ENCODE measurements at places on chromosomes 11 and 22.

DNA sequence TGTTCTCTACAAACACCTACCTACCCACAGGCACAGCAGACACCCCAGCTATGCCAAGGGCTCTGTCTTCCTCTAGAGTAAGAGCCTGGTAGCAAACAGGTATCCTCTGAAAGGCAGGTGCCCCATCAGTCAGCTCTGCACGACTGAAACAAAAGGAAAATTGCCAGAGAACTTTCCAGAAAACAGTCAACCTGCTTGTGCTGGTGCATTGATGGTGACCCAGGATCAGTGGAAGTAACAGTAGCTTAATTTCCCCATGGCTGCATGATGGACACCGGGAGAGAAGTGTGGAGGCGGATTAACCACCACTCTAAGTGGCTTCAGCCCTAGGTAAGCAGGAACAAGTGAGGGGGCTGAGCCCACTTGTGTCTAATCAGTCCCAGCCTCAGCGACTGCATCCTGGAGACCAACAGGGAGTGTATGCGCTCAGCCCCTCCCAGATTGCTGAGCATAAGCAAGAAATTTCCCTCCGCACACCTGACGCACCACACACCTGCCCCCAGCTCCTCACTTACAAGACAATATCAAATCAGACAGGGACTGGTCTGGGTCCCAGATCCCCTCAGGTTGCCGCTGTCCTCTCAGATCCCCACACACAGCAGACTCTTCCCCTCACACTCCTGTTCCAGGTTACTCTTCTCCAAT lies 70.7 kb upstream of the IGLL5 start:
- DNase-seq: no peak
- H3K27me3 ChIP-seq: no peaks in the 10 kb centered on the region
- H3K27ac ChIP-seq: peak overlapping the region; percentile 82
- peak overlapping the region; percentile 10 for H3K4me3 ChIP-seq

DNA sequence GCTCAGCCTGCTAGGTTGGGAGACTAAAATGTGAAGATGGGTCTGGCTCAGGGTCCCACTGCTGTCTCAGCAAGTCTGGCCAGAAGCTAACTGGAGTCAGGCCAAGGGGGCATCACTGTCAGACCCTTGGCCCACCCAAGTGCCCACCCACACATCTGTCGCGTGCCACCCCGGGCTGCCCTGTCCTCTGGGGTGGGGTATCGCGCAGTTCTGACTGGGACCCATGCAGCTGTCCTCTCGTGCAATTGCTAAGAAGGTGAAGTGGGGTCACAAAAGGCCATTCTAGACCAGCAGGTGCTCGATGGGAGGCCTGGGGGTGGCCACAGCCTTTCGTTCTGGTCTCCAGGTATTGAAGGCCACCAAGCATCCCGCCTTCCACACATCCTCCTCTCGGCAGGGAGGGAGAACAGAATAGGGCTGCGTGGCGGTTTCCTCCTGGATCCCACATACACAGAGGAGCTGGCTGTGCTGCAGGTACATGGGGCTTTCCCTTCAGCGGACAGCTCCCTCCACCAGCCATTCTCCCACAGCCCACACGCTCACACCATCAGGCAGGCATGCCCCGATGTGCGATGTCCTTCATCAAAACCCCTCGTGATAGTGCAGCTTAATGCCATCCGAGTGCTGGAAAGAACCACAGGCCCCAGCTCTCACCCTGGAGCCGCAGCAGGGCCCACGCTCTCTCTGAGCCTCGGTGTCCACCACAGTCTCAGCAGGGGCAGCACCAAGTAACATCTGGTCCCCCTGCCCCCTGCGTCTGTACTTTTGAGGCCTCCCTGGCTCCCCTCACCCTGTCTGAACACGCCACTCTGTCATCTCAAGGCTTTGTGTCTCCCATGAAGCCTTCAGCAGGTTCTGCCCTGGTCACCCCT lies 37.6 kb downstream of the SHANK2 start:
- no peak overlapping the region for H3K4me3 ChIP-seq
- H3K4me1 ChIP-seq: no peaks in the 10 kb centered on the region
- H3K27me3 ChIP-seq: peaks cover 40% of the 10 kb centered on the region
- no peak overlapping the region for H3K27ac ChIP-seq
- DNase-seq: no peak

DNA sequence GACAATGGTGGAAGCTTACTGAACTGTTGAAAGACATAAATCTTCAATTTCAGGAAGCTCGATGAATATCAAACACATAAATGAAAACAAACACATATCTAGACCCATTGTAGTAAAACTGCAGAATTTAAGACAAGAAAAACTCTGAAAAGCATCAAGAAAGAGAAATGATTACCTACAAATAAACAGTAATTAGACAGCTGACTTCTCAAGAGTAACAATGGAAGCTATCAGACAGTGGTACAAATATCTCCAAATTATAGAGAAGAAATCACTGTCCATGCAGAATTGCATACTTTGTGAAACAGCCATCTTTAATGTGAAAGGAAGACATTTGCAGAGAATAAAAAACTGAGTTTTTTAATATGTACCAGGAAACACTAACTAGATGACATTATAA lies 45.7 kb downstream of the ANO3 start:
- H3K36me3 ChIP-seq: no peaks in the 10 kb centered on the region
- H3K4me3 ChIP-seq: no peak overlapping the region
- DNase-seq: no peak
- no peaks in the 10 kb centered on the region for H3K4me1 ChIP-seq
- no peaks in the 10 kb centered on the region for H3K27me3 ChIP-seq

GRCh38 chr11:119309953-119310681 lies 6.8 kb downstream of the MCAM start:
- no peak overlapping the region for H3K4me3 ChIP-seq
- peaks cover 2% of the 10 kb centered on the region for H3K36me3 ChIP-seq
- DNase-seq: no peak
- H3K27me3 ChIP-seq: peaks cover 12% of the 10 kb centered on the region

DNA sequence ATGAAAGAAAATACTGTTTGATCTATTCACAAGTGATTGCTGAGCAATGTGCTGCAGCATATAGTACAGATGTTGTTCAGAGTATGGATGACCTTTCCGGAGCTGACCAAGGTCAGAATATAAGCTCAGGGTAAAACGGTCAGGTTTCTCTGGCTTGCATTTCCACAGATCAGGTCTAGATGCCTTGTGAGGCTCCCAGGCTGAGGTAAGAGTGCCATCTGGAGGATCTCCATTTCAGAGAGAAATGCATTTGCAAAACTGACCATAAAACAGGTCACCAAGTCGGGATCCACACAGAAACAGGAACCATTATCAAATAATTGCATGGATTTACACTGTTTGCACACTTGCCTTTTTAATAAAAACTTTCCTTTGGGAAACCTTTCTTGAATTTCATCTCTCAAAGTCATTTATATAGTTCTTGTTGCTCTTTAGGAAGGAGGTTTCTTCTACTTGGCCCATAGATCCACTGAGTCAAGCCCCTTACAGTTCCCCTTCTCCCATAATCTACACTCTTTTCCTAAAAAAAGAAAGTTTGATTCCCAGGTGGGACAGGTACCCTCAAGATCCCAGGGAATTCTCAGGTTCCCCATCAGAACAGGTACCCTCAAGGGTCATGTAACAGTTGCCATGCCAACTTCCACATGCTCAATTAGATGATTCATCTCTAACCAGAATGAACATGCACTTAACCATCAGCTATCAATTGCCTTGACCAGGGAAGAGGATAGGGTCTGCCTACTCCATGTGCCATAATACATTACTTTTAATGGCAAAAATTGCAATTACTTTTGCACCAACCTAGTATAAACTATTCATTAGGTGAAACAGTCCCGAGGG lies 25.0 kb upstream of the TMPRSS5 start:
- DNase-seq: no peak
- no peak overlapping the region for H3K4me3 ChIP-seq
- H3K4me1 ChIP-seq: no peaks in the 10 kb centered on the region

Data from central memory CD8-positive, alpha-beta T cell (primary cell).